Cortex of kidney (tissue), 1 donor: ENCODE measurements at places on chromosomes 7 and 10.

GRCh38 chr10:78575400-78575799, 493.4 kb upstream of the ZMIZ1 start:
- no peak for DNase-seq

DNA sequence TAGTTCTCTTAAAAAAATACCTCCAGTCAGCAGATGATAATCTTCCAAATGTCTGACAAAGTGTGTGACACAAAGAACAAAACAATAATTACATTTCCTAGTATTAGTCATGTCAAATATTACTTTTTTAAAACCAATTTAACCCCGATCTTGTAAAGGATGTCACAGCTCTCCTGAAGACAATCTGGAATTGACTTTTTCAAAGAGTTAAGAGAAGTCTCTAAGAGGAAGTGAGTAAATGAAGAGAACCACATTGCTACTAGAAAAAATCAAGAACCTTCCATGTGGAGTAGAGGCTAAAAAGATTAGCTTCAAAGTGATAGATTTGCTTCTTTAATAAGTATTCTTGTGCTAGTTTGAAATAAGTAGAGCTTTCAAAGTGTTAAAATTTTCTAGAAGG, 218.2 kb upstream of the IMMP2L start:
- no peak for DNase-seq

- DNase-seq, result no peak
Observed at GRCh38 chr10:103584216-103585010, 90.9 kb downstream of the NEURL1 start.

GRCh38 chr10:57818522-57818921, 449.2 kb downstream of the IPMK start:
- no peak for DNase-seq

DNA sequence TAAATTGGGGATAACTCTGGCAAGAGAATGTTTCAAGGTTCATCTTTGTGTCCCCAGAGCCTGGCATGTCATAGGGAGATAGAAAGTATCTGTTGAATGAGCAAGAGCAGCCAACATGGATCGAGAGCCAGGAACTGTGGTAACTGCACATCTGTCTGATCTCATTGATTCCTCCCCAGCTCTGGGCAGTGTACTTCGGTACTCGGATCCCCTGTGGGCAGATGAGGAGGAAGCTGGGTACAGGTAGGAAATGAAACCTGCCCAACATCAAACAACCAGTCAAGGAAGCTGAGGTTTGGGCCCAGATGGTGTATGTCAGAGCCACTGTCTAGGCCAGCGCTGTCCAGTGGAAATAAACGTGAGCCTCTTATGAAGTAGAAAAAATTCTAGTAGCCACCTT, 76.4 kb downstream of the GRK5 start:
- DNase-seq, result no peak

DNA sequence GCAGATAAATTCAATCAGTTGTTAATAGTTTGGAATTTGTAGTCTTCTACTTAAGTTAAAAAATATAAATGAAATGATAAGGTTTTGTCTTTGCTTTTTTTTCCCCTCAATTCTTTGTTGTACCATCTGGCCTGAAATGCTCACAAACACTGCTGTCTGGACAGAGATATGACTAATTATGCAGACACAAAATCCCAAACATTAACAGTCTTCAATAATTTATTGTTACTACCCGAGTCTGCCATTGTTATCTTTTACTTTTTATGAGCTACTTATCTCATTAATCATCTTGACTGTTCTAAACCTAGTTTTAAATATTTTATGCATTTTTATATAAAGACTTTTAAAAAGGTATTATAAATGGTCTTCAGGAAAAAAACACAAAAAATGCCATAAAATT, 64.7 kb upstream of the THSD7A start:
- DNase-seq, result no peak

GRCh38 chr10:68330852-68331454, 911 bp upstream of the HNRNPH3 start:
- no peak for DNase-seq

DNA sequence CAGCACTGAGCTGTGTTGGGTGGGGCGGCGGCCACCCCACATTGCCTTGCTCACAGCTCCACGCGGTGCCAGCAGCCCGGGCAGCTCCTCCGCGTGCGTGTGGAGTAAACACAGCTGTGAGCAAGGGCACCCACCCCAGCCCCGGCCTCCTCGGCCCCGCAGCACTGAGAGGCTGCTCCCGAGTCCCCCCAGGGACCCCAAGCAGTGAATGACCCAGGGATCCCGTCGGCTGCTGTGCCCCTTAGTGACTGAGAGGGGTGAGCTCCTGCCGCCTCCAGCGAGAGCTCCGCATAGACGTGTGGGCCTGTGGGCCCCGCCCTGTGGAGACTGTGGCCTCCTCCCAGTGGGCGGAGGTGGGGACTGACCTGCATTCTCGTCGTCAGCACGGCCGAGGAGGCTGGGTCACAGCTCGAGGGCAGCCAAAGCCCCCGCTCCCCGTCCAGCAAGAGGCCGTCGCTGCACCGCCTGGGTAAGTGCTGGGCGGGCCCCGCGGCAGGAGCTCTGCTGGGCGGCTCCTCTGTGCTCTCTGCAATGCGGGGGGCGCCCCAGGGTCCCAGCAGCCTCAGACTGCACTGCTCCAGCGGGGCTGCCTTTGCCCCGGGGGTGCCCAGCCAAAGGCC, 29.9 kb upstream of the UTF1 start:
- DNase-seq, result no peak
